Cardiac fibroblast (primary cell): ENCODE measurements at places on chromosomes 5 and 9.
A peak's percentile ranks its signal among the peaks of the same experiment; 100 is the strongest.

DNA sequence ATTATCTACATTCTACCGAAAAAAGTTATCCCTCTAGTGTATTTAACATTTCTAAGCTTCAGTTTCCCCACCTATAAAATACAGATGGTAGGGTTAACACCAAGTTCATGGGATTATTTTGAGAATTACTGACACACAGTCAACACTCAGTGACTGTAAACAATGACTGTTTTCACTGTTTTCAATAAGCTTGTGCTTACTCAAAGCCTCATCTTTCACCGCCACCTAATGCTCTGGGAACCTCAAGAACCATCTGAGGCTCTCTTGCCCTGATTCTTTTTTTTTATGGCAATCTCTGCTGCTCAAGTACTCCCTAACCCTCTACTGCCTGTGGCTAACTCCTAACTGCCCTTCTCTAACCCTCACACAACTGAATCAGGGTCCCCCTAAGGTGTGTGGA is 59.6 kb downstream of the SETX start:
- no peak for DNase-seq

DNA sequence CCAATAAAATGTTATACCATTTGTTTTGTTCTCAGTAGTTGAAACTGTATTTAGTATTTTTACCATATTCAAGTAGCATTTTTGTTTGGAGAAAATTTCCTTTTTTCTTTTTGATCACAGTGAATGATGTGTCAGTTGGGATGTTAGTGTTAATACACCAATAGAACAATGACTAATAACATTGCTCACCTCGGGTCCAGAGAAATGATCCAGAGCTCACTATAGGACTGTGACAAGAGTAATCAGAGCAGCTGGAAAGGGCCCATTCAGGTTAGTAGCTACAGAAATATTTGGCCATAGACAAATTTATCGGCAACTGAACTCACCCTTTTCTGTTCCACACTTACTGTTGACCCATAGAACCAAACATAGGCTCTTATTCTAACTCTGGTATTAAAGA is 989.2 kb downstream of the TLE4 start:
- DNase-seq = no peak

DNA sequence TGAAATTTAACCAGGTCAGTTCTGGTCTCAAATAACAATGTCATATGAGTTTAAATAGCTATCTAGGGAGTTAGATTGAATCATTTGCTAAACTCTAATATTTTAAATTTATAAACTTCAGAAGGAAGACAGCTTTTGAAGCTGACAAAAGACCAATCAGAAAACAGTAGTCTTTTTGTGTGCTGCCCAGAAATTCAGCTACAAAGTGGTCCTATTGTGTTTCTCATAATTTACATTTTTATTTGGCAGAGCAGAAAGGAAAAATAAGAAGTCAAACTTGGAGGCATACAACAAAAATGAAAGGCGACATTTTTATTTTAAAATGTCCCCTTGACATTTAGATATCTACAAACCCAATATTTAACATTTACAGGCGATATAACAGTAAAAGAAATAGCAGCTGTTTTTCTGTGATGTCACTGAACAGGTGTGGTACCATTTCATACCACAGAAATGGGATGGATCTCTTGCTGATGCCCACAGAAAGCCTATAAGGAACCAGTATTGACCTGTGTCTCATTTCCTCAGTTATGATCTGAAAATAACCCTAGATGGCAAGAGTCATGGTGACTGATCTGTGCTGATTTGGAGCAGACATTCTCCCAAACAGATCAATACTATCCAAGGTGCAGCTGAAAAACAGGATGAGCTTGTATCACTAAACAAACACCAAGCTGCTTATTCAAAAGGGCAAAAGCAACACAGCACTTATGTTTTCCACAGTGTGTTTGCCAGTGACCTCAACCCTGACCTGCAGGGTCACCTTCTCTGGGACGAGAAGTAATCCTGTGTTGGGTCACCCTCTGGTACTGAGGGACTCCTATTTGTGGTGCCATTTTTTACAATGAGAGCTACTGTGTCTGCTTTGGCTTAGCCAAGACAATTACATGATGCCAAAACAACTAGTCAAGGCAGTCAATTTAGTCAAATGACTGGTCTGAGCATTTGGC is 3.6 kb upstream of the FST start:
- DNase-seq = no peak

- no peak for DNase-seq
Observed at GRCh38 chr9:90012949-90013348, 408.1 kb downstream of the GADD45G start.

- peak; percentile 77 for DNase-seq
Observed at GRCh38 chr9:124267271-124267807, 9.6 kb downstream of the NEK6 start.

DNA sequence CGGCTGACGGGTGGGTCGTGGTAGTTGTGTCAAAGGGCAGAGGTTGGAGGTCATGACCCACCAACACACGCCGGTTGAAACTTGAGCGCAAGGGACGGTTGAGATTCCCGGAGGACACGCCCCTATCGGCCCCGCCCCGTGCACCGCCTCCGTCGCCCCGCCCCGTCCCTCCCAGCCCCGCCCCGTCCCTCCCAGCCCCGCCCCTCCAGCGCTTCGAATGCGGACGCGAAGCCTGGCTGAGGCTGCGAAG is 226 bp upstream of the RANBP17 start:
- DNase-seq = no peak

DNA sequence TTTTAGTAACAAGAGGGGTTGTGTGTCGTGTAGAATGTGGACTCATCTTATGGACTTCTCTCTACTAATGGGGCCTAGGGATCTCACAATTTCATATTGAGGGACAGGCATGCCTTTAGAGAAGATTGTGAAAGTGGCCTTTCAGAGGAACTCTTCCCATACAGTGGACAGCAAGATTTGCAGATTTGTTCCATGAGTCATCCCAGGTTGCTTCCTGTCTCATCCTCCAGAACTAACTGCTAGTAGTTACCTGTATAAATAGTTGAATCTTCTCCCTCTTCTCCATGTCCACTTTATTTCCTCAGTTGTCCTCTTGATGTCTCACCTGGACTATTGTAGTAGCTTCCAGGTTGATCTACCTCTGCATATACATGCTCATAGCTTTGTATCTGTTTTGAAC is 997.5 kb upstream of the CTNND2 start:
- DNase-seq = no peak

DNA sequence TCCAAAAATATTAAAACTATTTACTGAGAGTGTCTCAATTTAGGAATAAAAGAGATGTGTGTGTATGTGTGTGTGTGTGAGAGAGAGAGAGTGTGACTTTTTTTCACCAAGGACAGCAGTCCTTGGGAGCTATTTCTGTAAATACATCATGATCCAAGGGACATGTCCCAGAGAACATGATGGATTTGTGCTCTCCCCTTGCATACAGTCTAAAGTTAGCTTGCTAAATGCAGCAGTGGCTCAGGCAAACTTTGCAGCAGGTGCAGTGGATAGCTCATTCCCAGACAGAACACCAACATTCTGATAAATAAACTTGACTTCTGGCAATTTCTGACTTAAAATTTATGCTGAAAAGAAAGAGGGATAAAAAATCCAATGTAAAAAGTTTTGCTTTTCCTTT is 55.4 kb upstream of the SGCD start:
- no peak for DNase-seq

DNA sequence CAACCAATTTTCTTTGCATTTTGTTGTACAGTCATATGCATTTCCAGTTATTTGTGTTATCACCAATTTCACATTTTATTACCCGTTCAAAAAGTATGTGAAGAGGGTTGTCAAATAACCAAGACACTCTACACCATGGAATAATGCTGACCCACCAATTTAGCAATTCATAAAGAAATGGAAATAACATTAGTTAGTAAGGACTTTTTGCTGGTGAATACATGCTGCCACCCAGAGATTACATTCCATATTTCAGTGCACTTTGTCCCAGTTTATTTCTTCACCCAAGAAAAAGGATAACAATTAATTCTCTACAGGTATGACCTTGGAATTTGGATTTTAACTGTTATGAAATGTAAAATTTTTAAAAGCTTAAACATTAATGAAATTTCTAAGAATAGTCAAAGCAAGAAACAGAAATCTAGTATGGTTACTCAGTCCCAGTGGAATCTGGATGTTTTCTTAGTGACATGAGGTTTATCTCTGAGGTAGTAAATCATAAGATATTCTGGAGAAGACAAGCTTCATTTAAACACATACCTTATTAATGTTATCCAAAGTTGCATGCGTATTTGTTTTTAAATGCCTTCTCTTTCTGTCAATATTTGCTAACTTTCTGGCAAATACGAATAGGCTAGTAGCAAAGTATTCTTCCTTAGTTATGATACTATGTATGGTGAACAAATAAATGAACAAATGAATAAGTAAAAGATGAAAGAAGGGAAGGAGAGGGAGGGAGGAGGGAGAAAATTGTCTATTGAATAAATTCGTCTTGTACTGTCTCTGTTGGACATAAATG is 100.6 kb downstream of the CETN3 start:
- DNase-seq = peak; percentile 10

GRCh38 chr9:137453643-137454081 is 5.5 kb downstream of the NSMF start:
- DNase-seq = peak; percentile 45

GRCh38 chr9:37239224-37239859 is 119.0 kb downstream of the ZCCHC7 start:
- no peak for DNase-seq

DNA sequence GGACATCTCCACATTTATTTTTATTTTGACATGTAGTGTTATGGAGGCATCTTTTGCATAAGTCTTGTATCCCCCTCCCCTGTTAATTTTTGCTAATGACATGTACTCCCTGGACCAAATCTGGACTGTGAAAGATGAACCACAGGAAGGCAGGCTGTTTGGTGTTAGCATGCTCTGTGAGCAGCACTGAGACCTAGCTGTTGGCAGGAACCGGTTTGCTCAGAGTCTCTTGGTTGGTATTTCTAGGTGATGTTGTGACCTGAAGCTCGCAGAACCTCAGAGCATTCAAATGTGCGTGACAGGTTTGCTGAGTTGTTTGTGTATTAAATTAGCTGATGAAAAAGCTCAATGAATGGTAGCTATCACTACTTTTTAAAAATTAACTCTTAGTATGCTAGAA is 53.6 kb upstream of the PHF2 start:
- DNase-seq = no peak

- peak; percentile 50 for DNase-seq
Observed at GRCh38 chr5:96483878-96484277, 50.8 kb upstream of the PCSK1 start.

DNA sequence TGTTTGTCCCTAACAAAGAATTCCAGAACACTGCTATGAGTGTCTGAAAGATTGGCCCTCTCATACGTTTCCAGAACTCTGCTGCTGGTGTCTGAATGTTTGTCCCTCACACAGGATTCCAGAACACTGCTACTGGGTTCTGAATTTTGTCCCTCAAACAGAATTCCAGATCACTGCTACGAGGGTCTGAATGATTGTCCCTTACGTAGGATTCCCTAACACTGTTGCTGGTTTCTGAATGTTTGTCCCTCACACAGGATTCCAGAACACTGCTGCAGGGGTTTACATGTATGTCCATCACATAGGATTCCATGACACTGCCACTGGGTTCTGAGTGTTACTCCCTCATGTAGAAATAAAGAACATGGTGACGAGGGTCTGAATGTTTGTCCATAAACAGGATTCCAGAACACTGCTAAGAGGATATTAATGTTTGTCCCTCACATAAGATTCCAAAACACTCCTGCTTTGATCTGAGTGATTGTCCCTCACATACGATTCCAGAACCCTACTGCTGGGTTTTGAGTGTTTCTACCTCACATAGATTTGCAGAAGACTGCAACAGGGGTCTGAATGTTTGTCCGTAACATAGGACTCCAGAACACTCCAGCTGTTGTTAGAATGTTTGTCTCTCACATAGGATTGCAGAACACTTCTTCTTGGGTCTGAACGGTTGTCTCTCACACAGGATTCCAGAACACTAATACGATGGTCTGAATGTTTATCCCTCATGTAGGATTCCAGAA is 214.4 kb downstream of the FOXD4L6 start:
- no peak for DNase-seq

DNA sequence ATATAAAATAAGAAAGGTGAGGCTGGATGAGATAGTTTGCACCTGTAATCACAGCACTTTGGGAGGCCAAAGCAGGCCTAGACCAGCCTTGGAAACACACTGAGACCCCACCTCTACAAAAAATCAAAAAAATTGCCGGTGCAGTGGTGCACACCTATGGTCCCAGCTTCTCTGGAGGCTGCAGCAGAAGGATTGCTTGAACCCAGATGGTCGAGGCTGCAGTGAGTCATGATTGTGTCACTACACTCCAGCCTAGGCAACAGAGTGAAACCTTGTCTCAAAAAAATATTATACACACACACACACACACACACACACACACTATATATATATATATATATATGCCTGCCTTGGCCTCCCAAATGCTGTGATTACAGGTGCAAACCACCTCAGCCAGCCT is 1.3 kb downstream of the SLC35D2 start:
- DNase-seq = no peak

DNA sequence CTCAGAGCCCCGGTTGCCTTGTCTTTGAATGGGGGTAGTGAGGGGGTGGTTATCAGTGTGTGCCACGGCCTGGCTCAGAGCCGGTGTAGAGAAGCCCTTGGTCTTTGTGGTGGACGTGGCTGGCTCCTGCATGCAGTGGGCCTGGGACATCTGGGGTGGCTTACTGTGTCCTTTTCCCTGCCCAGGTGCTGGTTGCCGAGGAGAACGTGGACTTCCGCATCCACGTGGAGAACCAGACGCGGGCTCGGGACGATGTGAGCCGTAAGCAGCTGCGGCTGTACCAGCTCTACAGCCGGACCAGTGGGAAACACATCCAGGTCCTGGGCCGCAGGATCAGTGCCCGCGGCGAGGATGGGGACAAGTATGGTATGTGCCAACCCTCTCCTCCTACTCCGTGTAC is 16.5 kb downstream of the FGF18 start:
- no peak for DNase-seq
